Spinal cord (tissue), 10 donors: ENCODE measurements at places on chromosomes 16 and 17. TPM values are rescaled to one million over a fixed set of nuclear protein-coding genes. Genes with fewer than 3 reads are reported as not detected.

The EPN3 gene
- 1.3 TPM for total RNA-seq

The BLMH gene
- total RNA-seq, result 45.3 TPM

The HS3ST2 gene
- total RNA-seq, result 1.2 TPM

The SOCS1 gene
- 2.1 TPM for total RNA-seq

The DOK4 gene
- 23.0 TPM for total RNA-seq

The CORO6 gene
- total RNA-seq, result 10.9 TPM

The HBZ gene
- 1.4 TPM for total RNA-seq

The ICAM2 gene
- 10.1 TPM for total RNA-seq

- DNase-seq, result no peak
Measured at GRCh38 chr17:71502443-71502842, 618.4 kb upstream of the SOX9 start.

DNA sequence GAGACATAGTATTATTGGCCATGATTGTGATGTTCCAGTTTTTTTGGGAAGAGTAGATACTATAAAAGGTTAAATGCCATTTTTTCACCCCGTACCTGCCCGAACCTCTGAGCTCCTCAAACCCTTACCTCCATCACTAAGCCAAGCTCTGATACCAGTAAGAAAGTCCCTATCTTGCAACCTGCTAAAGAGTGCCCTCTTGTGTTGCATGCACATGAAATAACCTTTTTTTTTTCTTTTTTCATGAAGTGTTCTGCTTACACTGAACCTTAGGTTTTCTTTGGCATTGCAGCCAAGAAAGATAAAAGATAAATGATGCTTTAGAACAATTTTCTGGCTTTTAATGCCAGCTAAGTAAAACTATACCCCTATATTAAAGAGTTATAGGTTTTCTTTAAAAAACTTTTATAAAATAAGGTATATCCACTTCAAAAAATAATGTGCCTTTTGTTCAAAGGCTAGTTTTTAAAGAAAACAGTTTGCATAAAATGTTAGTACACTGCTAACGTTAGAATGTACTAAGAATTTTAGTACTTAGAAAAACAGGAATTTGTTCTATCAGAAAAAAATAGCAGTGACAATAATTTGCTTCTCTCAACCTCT, 295.3 kb upstream of the PMFBP1 start:
- DNase-seq, result peak; percentile 37

GRCh38 chr16:87895641-87896141, 26.4 kb upstream of the SLC7A5 start:
- no peak for DNase-seq

GRCh38 chr17:48610282-48611211, at the start of gene HOXB7:
TSS of gene HOXB7 (minus strand) at chr17:48611017. CDS start at chr17:48610918, 99 bp downstream.
- no peak for DNase-seq

GRCh38 chr16:48323783-48324775, 61.1 kb downstream of the SIAH1 start:
- DNase-seq, result no peak

DNA sequence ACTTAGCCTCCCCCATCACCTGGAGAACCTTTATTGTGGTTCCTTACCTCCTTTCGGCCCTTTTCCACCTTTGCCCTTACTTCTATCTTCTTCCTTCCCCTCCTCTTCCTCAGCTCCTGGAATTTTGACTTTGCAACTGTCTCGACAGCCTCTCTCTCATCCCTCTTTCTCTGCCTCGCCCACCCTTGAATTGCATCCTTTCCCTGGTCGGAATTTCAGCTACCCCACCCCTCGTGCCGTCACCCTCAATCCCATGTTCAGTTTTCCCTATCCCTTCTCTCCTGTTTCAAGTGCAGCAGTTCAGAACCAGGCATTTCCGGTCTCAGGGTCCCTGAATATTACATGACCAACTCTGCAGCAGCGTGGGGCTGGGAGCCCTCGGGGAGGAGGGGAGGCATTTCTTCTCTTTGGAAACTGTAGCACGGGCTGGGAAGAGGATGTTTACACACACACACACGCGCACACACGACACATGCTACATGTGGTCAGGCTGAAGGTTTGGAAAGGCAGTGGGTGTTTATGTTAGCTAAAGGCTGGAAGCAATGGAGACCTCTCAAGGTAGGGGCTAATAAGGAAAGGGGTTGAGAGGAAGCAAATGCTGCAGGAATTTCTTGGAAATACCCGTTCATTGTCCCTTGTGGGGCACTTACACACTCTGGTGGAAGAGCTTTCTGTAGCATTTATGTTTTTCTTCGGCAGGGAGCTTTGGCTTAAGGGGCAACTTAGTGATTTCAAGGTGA, 971 bp downstream of the MINK1 start:
- DNase-seq, result no peak

DNA sequence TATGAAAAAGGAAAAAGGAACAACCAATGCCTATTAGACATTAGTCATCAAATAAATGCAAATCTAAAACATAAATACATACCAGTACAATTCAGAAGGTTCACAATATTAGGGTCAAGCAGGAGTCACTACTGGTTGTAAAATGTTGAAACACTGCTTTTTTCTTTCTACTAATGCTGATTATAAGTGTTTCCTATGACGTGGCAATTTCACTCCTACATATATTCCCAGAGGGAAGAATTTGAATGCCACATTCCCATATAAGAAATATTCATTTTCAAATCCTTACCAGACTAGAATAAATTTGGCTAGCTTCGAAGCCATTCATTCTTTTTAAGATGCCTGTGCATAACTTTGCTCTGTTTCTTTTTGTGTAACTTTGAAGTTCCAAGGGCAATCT, 2.6 kb upstream of the KRTAP9-2 start:
- no peak for DNase-seq

DNA sequence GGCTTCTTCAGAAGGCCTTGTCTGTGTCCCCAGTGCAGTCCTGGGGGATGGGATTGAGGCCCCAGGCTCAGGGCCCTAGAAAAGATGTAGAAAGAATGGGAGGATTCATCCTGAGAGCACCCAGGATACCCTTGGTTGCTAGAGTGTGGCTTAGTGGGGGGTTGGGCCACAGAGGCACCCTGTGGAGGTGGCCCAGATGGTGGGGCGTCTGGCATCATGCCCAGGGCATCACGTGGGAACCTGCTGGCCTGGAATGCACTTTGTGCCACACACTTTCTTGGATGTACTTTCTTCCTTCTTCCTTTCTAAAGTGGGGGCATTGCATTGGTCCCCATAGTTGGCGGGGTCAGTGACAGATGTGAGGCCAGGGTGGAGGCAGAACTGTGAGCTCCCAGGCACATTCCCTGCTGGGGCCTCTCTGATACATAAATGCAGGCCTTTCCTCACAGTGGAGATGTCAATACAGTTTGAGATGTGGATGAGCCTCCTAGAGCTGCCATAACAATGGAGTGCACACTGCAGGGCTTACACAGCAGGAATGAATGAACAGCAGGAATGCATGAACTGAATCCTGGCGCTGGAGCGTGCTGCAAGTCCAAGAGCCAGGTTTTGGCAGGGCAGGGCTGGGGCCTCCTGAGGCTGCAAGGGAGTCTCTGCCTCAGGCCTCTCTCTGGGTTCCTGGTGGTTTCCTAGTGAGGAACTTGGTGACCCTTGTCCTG, 43.3 kb downstream of the MGAT5B start:
- no peak for DNase-seq

DNA sequence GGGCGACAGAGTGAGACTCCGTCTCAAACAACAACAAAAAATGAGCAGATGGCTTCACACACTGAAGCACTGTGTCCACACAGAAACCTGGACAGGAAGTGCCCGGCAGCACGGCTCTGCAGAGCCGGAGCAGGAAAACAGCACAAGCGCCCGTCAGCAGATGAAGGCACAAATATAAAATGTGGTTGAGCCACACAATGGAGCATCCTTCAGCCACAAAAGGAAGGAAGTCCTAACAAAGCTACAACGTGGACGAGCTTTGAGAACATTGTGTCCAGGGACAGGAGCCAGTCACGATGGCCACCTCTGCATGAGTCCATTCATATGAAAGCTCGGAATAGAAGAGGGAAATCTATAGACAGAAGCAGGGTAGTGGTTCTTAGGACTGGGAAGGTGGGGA, 15.7 kb downstream of the RHBDF2 start:
- no peak for DNase-seq

GRCh38 chr16:50742576-50743200, 802 bp downstream of the CYLD start:
- no peak for DNase-seq

- DNase-seq, result no peak
Measured at GRCh38 chr17:75571197-75571884, 16.3 kb upstream of the MYO15B start.

- DNase-seq, result no peak
Measured at GRCh38 chr17:77214743-77215142, 74.0 kb downstream of the SEC14L1 start.

DNA sequence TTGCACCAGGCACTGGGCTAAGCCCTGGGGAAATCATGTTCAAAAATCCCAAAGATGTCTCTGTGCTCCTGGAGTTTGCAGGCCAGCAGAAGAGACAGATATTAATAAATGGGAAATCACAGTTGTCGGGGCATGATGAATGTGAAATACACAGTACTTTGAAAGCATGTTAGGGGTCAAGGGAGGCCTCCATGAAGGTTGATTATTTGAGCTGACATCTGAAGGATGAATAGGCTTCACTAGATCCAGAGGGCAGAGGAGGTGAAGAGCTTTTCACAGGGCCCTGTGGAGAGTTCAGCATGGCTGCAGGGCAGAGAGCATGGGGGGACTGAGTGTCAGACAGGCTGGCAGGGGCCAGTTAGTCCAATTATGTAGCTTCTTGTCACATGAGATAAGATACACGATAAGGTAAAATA, 2.6 kb downstream of the ANKRD40CL start:
- no peak for DNase-seq
